Activated CD4-positive, CD25-positive, alpha-beta regulatory T cell treated with anti-CD3 and anti-CD28 coated beads, Interleukin-2, amount 50 U/mL, for 24 hours (primary cell): ENCODE measurements at places on chromosomes 5 and 9.

DNA sequence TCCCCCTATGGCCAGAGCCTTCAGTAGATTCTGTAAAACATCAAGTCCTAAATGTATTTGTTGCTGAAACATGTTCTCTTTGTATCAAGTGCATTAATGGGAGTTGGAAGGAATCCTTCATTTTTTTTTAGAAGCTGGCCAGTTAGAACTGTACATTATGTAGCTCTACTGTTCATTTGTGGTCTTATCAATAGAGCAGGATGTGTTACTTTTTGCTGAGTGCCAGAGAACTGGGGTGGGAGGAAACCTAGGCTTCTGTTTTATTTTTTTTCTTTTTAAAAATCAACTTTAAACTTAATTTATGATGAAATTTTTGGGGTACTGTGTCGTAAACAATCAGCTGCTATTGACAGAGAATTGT lies 5.1 kb downstream of the PIP5K1B start:
- no peak for ATAC-seq

GRCh38 chr5:96321345-96321744 lies 111.7 kb downstream of the PCSK1 start:
- no peak for ATAC-seq

DNA sequence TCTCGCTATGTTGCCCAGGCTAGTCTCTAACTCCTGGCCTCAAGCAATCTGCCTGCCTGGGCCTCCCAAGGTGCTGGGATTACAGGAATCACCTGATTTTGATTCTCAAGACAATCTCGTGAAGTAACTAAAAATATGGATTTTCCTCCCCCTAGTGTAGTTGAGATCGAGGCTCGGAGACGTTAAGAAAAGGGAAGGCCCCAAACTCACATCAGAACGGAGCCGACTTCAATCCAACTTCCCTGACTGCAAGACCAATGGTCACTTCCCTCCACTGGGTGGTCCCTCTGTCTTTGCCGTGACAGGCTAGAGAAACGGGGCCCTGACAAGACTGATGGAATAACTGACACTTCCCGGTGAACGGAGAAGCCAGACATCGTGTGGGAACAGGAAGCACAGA lies 28.3 kb downstream of the BARHL1 start:
- ATAC-seq = no peak

GRCh38 chr5:15620501-15620900 lies 120.5 kb downstream of the FBXL7 start:
- ATAC-seq = no peak

DNA sequence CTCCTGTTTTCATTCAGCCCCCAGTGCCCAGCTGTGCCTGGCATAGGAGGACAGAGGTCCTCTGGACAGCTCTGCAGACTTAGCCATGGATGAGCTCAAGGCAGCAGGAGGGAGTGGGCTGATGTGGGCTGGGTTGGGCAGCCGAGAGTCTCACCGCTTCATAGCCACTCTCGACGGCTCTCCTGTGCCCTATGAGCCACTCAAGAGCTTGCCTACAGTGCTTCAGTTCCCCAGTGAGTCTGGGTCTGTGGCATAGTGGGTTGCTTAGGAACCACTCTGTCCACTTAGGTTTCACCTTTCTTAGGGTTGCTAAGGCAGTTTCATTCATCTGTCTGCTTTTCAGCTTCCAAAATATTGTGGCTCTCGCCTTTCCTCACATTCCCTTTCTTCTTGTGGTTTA lies 296.8 kb downstream of the ICE1 start:
- no peak for ATAC-seq

- ATAC-seq = no peak
Observed at GRCh38 chr9:6171667-6172066, 43.9 kb upstream of the IL33 start.

DNA sequence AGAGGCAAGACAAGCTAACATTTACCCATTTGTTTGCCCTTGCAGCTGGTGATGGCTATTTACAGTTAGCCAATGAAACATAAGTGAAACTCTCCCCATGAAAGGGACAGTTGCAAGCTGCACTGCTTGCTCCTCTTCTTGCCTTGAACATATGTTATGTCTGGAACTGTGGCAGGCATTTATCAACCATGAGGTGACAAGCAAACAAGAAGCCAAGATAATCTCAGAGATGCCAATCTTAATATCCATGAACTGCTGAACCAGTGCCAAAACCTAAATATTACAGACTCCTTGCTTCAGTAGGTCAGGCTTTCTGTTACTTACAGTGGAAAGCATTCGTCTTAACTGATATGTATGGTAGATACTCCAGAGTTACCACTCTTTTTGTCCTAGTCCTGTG lies 133.4 kb downstream of the ACTBL2 start:
- no peak for ATAC-seq

DNA sequence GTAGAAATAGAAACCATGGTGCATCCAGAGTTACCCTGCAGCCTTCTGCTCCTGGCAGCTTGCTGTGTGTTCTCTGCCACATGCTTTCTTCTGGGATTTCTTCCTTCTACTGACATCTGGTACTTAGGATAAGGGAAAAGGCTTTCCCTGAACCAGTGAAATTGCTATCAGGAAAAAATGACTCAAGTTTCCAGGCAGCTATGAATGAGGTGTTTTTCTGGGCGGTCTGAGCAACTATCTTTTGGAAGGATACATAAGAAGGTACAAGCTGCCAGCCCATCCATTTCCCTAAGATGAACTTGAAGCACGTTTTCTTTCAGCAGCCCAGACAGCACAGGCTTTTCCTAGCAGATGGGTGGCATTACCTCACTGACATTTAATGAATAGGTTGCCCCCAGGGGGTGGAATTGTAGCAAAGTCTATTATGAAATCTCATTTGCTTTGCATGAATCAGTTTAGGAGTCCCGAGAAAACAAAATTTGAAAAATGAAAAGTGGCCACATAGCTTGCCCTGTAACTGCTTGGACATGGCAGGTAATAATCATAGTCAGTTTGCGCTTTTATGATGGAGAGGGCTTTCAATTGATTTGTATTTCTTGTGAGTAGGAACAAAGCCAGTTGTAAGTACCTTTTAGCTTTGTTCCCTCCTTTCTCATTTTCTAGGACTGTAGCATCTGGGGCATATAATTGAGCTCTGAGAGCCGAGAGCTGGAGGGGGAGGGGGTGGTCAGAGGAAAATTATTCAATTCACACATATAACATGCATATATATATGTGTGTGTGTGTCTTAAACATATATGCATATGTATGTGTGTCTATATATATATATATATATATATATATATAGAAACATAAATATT lies 108.5 kb downstream of the C9orf152 start:
- ATAC-seq = no peak

- ATAC-seq = no peak
Observed at GRCh38 chr9:133825555-133826218, 87.5 kb upstream of the SARDH start.

DNA sequence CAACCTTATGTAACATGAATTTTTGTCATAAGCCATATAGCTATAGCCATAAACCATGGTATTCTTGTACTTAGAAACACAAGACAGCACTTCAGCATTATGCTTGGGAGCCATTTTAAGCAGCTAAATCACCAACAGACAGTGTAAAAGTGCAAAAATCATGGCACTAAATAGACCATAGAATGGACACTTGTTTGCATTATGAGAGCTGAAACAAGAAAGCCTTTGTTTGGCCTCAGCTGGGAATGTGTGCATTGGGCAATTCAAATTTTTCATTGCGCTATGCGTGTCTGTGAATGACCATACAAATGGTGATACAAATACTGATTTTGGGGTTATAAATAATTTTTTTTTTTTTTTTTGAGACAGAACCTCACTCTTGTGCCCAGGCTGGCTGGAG lies 23.7 kb downstream of the KDM4C start:
- no peak for ATAC-seq

- ATAC-seq = no peak
Observed at GRCh38 chr9:37761511-37761910, 7.9 kb downstream of the TRMT10B start.

DNA sequence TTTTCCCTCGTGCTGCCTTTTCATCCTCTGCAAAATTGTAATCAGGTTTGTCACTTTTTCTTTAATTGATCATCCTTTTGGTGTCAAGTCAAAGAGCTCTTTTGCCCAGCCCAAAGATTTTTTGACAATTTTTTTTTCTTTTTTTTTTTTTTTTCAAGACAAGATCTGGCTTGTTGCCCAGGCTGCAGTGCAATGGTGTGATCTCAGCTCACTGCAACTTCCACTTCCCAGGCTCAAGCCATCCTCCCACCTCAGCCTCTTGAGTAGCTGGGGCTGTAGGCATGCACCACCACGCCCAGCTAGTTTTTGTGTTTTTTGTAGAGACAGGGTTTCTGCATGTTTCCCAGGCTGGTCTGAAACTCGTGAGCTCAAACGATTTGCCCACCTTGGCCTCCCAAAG lies 36.7 kb downstream of the CDK7 start:
- ATAC-seq = no peak

GRCh38 chr9:113581865-113582697 lies 118.6 kb downstream of the RGS3 start:
- ATAC-seq = peak; percentile 70

GRCh38 chr5:93206203-93206602 lies 374.8 kb downstream of the NR2F1-AS1 start:
- no peak for ATAC-seq

DNA sequence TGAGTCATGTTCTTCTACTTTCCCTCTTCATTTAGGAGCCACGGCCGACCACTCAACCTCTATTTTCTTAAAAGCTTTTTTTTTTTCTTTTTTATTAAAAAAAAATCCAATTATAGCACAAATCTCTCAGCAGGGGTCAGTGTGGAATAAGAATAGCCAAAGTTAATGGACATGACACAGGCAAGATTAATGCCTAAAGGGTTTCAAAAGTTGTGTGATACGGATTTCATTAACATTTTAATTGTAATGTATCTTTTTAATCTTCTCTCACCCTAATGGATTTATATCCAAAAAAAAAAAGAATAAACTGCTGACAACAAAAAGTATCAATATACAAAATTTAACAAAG lies 5.4 kb downstream of the NACC2 start:
- ATAC-seq = no peak

- ATAC-seq = no peak
Observed at GRCh38 chr5:138927979-138928378, 52.8 kb upstream of the LRRTM2 start.

GRCh38 chr5:54086191-54086590 lies 224.2 kb downstream of the ARL15 start:
- ATAC-seq = no peak

- no peak for ATAC-seq
Observed at GRCh38 chr5:15799014-15799413, 299.0 kb downstream of the FBXL7 start.

- ATAC-seq = no peak
Observed at GRCh38 chr5:73180566-73180965, 7.6 kb downstream of the TMEM174 start.

DNA sequence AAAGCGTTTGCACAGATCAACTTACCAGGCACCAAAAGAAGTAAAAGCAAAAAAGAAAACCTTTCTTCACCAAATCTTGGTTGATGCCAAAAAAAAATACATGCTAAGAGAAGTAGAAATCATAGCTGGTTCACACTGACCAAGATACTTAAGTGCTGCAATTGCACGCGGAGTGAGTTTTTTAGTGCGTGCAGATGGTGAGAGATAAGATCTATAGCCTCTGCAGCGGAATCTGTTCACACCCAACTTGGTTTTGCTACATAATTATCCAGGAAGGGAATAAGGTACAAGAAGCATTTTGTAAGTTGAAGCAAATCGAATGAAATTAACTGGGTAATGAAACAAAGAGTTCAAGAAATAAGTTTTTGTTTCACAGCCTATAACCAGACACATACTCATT lies 36.4 kb upstream of the CCDC152 start:
- ATAC-seq = no peak

- ATAC-seq = no peak
Observed at GRCh38 chr5:31976169-31976568, 197.9 kb downstream of the GOLPH3 start.

DNA sequence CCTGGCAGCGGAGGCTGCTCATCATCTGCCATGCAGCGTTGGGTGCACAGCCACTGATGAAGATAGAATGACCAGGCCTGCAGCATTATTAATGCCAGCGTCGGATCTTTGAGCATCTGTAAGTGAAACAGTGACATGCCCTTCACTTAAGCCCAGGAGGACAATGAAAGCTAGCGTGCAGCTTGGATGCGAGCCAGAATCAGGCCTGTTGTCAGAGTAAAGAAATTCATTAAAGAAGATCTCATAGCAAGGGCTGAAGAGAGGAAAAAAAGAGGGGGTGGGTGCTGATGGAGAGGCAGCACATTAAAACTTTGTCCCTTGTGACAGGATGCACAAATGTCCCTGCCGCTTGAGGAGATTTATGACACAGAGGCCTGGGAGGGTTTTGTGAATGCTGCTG lies 186.1 kb upstream of the MAST4 start:
- no peak for ATAC-seq

GRCh38 chr9:98142925-98143481 lies 24.0 kb upstream of the TRIM14 start:
- ATAC-seq = no peak

GRCh38 chr5:171957591-171958251 lies 48.7 kb downstream of the FBXW11 start:
- peak; percentile 64 for ATAC-seq

DNA sequence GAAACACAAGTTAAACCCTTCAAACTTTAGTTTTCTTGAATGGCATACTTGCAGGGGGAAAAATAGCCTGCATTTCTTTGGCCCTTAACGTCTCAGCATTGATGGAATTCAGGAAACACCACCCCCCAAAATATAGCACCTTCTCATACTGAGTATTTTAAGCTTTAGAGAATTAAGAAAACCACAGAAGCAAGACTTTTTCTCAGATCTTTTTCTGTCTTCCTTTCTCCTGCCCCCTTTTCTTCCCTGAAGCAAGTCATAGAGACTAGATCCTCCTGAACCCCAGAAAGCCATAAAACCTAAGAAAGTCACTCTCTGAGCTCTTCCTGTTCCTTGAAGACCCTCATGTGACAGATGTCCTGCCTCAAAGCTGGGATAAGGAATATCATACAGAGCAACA lies 1069.9 kb downstream of the EFNA5 start:
- ATAC-seq = no peak
